Activated CD4-positive, alpha-beta T cell treated with anti-CD3 and anti-CD28 coated beads, Interleukin-2, amount 10 ng/mL, durations not matched to agents 7 days and 5 days (primary cell): ENCODE measurements at places on chromosomes 1 and 21. TPM values are rescaled to one million over a fixed set of nuclear protein-coding genes. Genes with fewer than 3 reads are reported as not detected.

- no peak for DNase-seq
These were observed 8.9 kb upstream of the FMO3 start for GRCh38 chr1:171081763-171082201.

DNA sequence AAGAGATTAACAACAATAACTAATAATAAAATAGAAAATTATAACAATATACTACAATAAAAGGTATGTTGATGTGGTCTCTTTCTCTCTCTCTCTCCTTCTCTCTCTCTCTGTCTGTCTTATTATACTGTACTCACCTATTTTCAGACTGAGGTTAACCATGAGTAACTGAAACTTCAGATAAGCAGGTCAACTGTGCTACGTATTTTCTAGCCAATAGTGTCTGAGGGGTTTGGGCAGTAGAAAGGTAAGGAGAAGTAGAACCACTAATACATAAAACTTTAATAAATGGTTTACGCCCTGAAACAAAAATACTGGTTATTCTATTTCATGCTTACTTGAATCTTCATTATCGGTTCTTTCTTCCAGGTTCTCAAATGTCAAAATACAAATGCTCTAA, 71.0 kb upstream of the LRRC53 start:
- no peak for DNase-seq

GRCh38 chr1:27630859-27631491, 4.0 kb downstream of the FGR start:
- DNase-seq = no peak

GRCh38 chr1:173257805-173258204, 50.7 kb upstream of the TNFSF4 start:
- DNase-seq = no peak

- DNase-seq = no peak
These were observed 22.9 kb downstream of the DDX20 start for GRCh38 chr1:111778541-111779051.

- no peak for DNase-seq
These were observed 20.9 kb upstream of the IPO9 start for GRCh38 chr1:201807958-201808632.

GRCh38 chr1:44650159-44650831, 24.0 kb downstream of the TMEM53 start:
- DNase-seq = no peak

- DNase-seq = no peak
These were observed 26.1 kb upstream of the ZNF697 start for GRCh38 chr1:119674111-119674526.

GRCh38 chr1:77484334-77484733, 198.1 kb downstream of the ZZZ3 start:
- no peak for DNase-seq

- DNase-seq = no peak
These were observed 18.1 kb downstream of the TFAP2E start for GRCh38 chr1:35591211-35591610.

- no peak for DNase-seq
These were observed 206.4 kb downstream of the PLD5 start for GRCh38 chr1:242318140-242318539.

- DNase-seq = no peak
These were observed 86.1 kb upstream of the BMP8A start for GRCh38 chr1:39405358-39405757.

GRCh38 chr1:167328306-167328815, 107.7 kb downstream of the POU2F1 start:
- DNase-seq = no peak

DNA sequence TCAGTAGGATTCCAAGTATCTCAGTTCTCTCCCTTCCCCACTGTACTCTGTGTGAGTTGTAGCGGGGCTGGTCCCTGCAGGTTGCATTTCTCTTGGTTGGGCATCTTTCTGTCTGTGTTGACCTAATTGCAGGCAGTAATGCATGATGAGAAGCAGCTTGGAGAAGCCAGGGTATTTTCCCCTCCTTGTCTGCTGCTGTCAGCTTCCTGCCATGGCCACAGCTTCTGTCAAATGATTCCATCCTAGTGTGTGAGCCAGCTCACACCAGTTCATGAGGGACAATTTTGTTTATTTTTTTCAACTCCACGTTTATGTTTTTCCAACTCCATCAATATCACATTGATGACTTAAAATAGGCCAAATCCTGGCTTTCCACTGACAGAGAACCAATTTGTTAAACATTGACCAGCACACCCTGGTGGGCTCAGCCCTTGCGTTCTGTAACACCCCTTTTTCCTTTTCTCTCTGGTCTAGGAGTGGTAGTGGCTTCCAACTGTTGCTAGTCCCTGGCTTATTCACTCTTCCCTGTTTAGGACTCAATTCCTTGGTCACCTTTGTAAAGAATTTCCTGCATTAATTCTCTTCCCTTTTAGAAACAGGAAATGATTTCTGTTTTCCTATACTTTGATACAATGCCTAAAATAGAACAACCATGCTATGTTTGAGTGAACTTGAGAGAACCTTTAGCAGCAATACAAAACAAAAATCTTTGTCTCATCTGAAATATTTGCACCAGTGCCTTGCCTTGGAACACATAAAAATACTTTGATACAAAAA, 44.9 kb upstream of the APOBEC4 start:
- no peak for DNase-seq

DNA sequence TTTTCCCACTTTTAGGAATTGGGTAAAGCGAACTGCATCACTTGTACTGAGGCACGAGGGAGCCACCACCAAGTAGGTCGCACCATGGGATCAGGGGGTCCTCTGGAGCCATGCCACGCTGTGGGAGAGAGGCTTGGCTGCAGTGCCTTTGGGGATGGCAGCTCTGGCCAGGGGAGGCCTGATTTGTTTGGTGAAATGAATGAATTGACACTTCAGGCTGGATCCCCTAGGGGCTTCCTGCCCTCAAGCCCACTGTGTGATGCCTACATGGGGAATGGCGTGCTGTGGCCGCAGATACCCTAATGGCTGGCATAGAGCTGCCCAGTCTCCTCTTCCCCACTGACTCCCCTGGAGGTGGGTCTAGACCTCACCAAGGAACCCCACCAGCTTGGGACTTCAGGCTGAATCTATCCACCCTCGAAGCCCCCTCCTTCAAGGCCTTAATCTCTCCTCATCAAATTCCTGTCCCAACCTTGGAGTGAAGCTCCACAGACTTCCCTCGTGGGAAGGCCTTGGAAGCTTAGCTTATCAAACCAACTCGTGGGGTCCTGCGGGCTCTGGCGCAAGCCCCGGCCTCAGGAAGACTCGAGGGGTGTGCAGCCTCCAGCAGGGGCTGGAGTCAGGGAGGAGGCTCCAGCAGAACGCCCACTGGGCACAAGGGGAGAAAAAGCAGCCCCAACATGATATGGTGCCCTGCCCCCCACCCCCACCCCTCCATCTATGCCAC, 64.6 kb downstream of the VWA5B1 start:
- DNase-seq = no peak

DNA sequence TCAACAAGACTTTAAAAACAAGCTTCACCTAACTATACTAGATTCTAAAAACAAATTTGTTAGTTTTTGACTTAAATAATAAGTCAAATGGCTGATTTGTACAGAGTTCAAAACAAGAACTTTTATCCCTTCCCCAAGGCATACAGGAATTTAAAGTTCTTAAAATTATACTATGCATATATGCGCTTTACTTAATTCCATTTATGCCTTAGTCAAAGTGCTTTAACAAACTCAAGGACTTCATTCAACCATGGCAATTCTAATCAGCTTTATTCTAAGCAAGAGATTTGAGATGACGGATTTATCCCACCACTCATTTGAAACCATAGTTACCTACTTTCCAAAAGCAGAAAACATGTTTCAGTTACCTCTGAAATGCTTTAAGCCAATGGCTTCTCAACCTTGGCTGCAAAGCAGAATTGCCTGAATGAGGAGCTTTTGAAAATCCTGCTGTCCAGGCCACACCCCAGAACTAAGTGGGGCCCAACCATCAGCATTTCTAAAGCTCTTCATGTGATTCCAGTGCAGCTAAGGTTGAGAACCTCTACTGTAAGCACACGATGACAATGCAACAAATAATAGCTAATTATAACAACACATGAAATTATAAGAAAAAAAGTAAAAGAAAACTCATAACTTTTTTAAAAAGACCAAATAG, 44.6 kb downstream of the TTLL7 start:
- DNase-seq = no peak

DNA sequence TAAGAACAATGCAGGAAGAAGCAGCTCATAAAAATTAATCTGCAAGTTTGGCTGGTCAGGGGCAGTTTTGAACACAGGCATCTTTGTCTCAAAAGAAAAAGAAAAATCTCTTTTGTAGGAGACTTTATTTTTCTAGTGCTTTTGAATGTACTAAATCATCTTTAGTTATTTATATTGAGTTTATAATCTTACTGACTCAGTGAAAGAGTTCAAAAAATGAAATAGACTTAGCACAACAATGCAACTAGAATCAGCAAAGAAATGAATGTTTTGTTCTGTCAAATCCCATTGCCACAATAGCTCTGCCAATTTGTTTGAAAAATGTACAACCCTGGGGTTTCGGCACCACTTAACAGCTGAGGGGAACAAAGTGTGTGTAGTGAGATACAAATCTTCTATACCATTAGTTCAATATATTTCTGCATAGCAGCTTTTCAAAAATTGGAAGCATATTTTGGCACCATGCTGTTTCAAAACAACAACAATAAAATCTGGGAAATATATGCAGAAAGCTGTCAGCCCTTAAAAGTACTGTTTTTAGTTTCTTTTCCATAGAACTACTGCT, 1969.1 kb downstream of the MRPL39 start:
- no peak for DNase-seq

GRCh38 chr1:22815421-22816066, 104.9 kb downstream of the EPHB2 start:
- no peak for DNase-seq

DNA sequence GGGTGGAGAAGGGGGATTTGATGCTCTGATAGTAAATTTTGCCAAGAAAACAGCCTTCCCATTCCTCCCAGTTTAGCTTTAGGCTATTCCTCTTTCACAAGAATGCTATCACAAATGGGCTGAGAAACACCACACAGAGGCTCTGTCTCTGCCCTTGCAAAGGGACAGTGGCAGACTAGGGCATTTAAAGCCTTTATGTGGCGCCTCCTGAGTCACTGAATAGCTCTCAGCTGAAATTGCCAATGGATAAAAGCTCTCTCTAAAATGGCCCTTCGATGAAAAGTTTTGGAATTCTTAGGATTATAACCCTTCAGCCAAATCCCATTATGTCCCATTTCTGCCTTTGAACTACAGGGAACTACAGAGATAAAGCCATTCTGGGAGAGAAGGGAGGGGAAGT, 1000.4 kb downstream of the ADGRL2 start:
- DNase-seq = no peak

- DNase-seq = peak; percentile 57
These were observed 43.7 kb downstream of the MRPL39 start for GRCh38 chr21:25563361-25564116.

- no peak for DNase-seq
These were observed 111.8 kb downstream of the GDAP2 start for GRCh38 chr1:117817629-117818028.

- DNase-seq = no peak
These were observed 127.8 kb downstream of the MACF1 start for GRCh38 chr1:39332291-39332690.

DNA sequence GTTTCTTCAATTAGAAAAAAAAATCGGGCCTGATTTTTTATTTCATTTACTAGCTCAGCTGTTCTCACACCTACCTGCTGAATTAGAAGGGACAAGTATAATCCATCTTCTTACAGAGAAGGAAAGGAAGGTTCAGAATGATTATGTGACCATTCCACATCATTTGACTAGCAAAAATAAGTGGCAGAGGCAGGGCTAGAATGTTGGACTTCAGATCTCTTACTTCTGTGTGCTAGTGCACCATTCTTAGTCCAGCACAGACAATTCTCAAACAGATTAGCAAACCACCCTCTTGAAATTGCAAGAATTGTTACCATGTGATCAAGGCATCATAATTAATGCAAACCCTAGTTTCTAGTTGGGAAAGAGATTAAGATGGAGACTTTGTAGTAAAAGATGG, 32.7 kb downstream of the CTH start:
- DNase-seq = no peak

DNA sequence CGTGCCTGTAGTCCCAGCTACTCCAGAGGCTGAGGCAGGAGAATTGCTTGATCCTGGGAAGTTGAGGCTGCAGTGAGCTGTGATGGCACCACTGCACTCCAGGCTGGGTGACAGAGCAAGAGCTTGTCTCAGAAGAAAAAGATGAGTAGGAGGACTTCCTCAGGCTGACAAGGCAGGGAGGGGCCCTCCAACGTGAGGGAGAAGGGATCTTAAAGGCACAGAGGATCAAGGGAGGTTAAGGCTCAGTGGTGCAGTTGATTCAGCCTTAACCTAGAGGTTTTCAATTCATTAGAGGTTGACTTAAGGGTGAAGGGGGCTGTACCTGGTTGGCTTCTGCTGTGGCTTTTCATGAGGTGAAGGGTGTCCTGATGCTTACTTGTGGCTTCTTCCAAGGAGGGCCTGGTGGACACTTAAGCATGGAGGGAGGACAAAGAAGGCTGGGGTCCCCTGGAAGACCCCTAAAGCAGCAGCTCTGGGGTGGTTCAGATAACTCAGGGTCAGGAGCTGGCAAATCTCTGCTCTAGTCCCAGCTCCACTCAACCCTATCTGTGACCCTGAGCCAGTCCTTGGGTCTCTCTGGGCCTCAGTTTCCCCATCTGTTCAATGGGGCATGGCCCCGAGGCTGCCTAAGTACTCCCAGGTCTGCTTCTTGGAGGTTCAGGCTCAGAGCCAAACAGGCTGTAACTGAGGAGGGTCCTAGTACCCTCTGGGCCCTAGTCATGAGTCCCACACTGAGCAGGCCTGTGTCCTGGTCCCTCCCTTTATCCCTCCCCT, 6.3 kb downstream of the EXTL1 start:
- DNase-seq = no peak

DNA sequence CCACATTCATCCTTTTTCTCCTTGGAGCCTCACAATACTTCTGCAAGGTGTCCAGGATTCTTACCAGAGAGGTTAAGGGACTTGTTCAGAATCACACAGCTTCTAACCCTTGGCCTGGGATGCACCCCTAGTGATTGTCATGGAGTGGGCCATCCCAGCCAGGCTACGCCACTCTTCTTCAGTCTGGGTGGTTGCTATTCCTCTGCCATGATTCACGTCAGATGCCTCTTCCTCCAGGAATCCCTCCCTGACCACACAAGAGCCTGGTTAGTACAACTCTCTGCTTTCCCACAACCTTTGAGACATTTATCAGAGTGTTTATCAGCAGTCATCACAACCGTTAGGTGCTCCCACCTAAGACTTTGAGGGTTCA, 121.8 kb downstream of the EPHB2 start:
- no peak for DNase-seq

Gene CFHR5
- total RNA-seq = not detected

Gene ASPM
- 104 TPM for total RNA-seq

Gene GBP4
- total RNA-seq = 129 TPM

Gene PRRC2C
- 259 TPM for total RNA-seq

Gene MAP1LC3C
- total RNA-seq = not detected

Gene NECTIN4
- total RNA-seq = 0.15 TPM

Gene TRAF3IP3
- total RNA-seq = 426 TPM

Gene ACTA1
- total RNA-seq = not detected

Gene PLXNA2
- 1.2 TPM for total RNA-seq

Gene RNF186
- total RNA-seq = not detected

Gene CFAP141
- total RNA-seq = not detected

Gene LIN28A
- not detected for total RNA-seq

Gene SIK1
- 8.2 TPM for total RNA-seq

Gene SPRR1B
- not detected for total RNA-seq

Gene CACNA1E
- not detected for total RNA-seq

Gene FLG2
- total RNA-seq = not detected
